ENCODE measurements at places on chromosomes 5 and 9. TPM values are rescaled to one million over a fixed set of nuclear protein-coding genes. Genes with fewer than 3 reads are reported as not detected.

FOXD4L5 gene
- total RNA-seq = 0.09 TPM

CORO2A gene
- 5.1 TPM for total RNA-seq

ZBTB6 gene
- total RNA-seq = 12.6 TPM

C9orf50 gene
- not detected for total RNA-seq

ISOC1 gene
- 24.7 TPM for total RNA-seq

PCDHAC2 gene
- not detected for total RNA-seq

CCNI2 gene
- 8.8 TPM for total RNA-seq

FOXD4L3 gene
- total RNA-seq = not detected

EGFLAM gene
- total RNA-seq = not detected

ALDOB gene
- not detected for total RNA-seq

SPEF2 gene
- total RNA-seq = 5.3 TPM

Data from CD8-positive, alpha-beta memory T cell (primary cell).